ENCODE measurements at places on chromosomes 16 and 17.

DNA sequence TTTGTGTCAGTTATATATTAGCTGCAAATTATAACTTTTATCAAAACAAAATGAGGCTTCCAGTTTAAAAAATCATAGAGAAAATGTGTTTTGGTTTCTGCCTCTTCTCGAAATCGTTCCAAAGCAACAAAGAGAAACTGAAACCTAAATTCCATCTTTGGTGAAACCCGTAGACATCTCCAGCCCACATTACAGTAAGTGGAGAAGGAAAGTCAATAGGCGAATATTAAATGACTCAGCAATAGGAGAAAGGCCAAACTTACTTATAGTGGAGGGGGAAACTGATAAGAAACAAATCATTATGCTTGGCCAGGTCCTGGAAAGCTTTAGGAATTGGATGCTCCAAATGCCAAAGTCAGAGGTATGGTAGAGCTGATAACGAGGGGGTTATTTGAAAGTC is 103.0 kb upstream of the SHISA6 start:
- DNase-seq: no peak

GRCh38 chr17:57425903-57426880 is 169.9 kb downstream of the MSI2 start:
- DNase-seq: peak; percentile 37

DNA sequence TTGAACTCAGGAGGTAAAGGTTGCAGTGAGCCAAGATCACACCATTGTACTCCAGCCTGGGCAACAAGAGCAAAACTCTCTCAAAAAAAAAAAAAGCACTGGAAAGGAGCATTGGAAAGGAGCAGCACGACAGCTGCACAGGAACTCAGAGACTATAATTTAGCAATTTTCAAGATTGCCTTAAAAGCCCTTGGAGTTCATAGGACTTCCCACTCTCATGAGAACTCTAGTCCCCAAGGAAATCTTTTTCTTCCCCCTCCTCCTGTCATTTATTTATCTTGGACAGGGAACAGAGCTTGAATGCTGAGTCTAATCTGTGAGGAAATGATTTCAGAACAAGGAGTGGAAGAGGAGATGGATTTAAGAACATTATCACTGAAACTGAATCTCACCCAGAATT is 69.0 kb downstream of the PLXDC1 start:
- DNase-seq: no peak

- DNase-seq: no peak
These were observed 65.5 kb downstream of the CDK5R1 start for GRCh38 chr17:32552280-32552679.

DNA sequence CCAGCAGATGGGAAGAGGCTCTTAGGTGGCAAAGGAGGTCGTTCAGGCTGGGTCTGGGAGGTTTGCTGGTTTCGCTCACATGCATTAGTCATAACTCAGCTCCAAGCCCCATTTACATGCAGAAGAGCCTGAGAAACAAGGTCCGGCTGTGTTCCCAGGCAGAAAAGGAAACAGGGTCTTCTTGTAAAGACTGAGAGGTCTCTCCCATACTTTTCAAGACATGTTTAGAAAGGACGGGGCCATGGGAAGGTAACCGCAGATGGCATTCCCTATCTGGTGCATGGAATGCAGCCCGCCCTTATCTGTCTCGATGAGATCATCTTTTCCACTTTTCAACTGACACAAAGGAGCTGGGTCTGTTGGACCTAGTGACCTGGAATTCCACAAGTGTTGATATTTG is 389.0 kb upstream of the CDH11 start:
- DNase-seq: no peak

DNA sequence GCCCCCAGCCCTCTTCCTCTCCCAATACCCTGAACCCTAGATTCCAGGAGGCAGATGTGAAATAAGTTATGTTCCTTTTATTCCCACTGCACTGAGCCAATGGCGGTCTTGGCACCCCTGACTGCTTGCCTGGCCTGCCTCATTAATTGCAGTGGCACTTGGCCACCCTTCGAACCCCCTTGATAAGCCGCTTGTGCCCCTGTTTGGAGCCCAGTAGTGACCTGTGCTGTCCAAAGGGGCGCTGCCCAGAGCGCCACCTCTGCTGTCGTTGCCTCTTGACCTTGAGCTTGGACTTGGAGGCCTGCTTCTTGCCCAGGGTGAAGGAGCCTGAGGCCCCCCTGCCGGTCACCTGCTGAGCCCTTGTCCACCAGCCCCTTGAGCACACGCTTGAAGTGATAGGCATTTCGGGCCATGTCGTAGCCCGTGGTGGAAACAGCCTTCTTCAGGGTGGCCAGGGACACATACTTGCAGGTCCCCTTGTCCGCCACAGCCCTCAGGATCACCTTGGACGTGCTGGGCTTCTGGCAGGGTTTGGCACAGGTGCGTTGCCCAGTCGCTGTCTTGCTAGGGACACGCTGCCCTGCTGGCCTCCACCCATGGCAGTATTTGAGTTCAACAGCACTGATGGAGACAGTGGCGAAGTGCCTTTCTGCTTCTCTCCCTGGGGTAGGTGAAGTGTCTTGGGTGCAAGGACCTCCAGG is 5.7 kb downstream of the SGCA start:
- no peak for DNase-seq

GRCh38 chr17:67293251-67294203 is 48.5 kb upstream of the HELZ start:
- DNase-seq: peak; percentile 77

- DNase-seq: no peak
These were observed 3.6 kb downstream of the CLUH start for GRCh38 chr17:2707721-2708584.

DNA sequence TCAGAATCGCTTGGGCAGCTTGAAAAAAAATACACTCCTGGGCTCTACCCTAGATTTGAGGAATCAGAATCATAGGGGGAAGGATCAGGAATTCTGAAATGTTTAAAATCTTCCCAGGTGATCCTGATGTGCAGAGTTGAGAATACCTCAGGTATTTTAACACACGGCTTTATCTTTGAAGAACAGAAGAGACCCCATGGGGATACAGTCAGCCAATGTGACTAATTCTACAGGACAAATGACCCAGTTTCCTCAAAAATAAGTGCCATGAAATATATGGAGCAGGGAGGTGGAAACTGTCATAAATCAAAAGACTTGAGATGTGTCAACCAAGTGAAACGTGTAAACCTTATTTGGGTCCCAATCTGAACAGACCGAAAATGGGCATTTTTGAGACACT is 52.7 kb downstream of the CCDC42 start:
- DNase-seq: no peak

DNA sequence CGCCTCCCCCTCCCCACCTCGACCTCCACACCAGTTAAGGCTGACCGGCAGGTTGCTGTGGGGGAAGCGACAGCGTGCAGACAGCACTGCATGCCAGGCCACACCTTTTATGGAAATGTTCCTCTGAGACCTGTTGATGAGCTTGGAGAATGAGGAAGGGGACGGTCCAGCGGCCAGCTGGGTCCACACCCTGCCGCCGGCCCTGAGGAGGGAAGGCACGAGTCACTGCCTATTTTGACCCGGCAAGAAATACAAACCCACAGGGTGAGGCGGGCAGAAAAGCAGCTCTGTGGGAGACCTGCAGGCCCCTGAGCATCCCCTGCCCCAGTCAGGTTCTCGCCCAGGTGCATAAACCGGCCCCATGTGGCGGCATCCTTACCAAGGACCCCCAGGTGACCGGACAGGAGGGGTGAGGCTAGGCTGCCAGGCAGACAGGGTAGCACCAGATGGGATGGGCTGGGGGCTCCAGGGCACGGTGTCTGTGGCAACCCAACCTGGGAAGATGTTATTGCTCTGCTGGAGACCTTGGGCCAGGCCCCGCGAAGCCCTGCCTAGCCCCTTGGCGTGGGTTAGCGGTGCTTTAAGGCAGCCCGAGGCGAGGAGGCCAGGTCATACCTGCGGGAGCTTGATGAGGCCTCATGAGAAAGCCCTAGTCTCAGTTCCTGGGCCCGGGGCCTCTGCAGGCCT is 12.7 kb downstream of the NATD1 start:
- DNase-seq: no peak

DNA sequence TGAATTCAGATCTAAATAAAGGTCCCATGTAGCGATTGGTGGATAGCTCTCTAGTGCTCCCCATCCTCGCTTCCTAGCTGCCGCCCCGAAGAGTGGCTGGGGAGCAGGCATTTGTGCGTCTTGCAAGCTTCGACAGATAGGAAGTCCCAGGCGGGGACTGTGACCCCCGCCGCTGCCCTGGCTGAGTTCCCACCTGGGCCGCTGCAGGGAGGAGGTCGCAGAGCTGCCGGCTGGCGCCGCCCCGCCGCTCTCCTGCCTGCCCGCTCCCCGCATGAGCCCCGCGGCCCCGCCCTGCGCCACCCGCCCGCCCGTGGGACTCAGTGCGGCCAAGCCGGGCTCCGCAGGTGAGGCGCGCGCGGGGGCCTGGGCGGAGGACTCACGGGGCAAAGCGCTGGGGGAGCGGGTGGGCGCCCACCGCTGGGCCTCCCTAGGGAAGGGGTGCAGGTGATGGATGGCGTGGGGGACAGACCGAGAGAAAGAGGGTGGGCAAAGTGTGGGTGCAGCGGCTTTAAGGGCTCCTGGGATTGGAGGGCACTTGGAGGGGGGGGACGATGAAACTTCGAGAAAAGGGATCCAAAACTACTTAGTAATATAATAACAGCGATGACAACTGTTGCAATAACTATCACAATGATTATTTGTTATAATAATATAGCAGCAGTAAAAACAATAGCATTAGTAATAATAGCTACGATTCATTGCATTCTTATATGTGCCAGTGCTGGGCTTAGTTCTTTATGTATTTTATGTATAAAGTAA is at the start of gene OTOA:
Gene OTOA (plus strand): TSS at position 80 of the 759 bp plus-strand sequence. CDS start 14,547 bp downstream, outside the sequence.
- DNase-seq: no peak

DNA sequence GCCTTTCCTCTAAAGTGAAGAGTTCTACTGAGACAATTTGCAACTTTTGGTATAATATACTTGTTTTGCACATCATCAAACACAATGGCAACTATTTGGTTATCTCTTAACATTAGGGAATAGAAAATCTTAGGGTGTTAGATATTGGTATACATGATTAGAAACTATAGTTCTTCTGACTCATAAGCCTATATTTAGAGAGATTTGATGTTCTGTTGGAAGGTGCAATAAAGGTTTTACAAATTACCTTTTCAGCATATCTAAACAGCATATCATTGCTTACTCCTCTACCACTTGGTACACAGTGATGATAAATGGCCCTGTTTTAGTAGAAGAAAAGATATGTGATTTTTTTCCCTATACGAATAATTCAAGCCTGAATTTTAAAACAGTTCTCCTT is 6.2 kb downstream of the EVI2B start:
- no peak for DNase-seq

DNA sequence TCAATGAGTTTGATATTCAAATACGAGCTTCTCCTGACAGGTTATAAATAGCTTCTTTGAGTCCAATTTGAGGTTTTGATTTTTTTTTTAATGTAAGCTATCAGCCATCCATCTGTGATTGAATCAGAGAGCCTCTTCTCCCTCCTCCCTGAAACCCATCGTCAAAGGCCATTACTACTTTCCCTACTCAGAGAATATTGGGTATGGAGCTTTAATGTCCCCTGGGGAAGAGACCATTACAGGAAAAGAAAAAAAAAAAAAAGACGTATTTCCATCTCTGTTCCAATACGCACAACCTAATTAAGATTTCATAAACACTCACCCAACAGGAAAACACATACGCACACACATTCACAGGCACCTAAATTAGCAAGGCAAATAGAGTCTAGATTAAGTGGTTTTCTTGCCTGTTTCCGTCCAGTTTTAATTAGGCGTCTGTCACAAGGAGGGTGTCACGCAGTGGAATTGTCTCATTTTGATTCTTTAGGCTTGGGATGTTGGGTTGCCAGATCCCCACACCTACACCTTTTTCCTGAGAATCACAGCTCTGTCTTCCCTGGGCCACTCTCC is 194.3 kb upstream of the RPL38 start:
- DNase-seq: no peak

DNA sequence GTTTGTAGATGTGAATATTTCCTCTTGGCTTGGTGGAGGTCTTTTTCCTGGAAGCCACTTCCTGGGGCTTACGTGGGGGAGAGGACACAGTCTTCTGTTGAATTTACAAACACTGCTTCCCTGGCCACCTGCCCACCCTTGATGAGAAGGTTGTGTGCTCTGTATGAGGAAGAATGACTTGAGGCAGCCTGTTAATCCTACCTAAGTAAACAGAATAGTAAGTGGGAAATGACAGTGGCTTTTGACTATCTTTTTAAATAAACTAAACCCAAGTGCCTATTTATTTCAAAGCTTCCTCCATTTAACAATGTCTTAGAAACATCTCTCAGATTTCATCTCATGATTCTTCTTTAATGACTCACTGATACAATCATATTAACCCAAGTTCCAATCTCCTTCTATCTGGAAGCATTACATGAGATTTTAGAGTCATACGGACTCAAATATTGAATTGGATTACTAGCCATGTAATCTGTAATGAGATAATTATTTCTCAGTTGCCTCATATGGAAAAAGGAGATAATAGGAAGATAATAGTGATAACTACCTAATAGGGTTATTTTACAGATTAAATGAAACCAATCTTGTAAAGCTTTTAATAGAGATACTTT is 96.6 kb upstream of the SMIM36 start:
- no peak for DNase-seq

- peak; percentile 91 for DNase-seq
These were observed at the start of gene CCL3 for GRCh38 chr17:36089888-36090836. Gene CCL3, minus strand, starts transcription at chr17:36090143. Its CDS starts 85 bp downstream, at chr17:36090058.

DNA sequence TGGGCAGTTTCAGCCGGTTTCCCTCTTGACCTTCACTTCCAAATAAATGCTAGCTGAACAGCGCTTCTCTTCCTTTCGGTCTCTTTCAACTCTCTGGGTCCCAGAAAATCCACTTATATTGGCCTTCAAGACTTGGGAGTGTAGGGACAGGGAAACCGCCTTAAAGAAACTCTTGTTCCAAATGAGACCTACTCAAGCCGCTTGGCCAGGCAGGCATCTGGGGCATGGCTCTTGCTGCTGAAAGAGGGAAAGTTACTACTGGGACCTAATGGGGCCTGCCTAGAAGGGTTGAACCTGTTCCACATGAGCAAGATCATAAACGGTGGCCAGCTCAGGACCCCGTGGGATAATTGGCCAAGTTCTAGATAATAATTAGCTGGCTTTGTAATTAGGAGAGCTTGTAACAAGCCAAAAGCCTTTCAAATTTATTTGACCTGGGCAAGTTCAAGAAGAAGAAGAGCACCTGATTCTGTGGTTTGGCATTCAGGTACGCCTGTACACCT is 13.2 kb downstream of the CDH1 start:
- DNase-seq: no peak

- no peak for DNase-seq
These were observed 13.9 kb downstream of the CES5A start for GRCh38 chr16:55861288-55861687.

GRCh38 chr16:50688083-50688482 is 5.3 kb upstream of the NOD2 start:
- DNase-seq: no peak

GRCh38 chr16:51071326-51071725 is 79.7 kb downstream of the SALL1 start:
- DNase-seq: no peak

GRCh38 chr17:37859451-37859850 is 64.8 kb upstream of the TBC1D3K start:
- DNase-seq: no peak

- DNase-seq: no peak
These were observed 1.6 kb downstream of the FBXL20 start for GRCh38 chr17:39399791-39400190.

GRCh38 chr16:14371778-14372431 is 258.2 kb downstream of the PARN start:
- DNase-seq: no peak

- no peak for DNase-seq
These were observed 59.9 kb upstream of the CDH5 start for GRCh38 chr16:66306366-66307150.
